ENCODE measurements at places on chromosomes 7 and 10.

- no peak for DNase-seq
These were observed 321.0 kb downstream of the C7orf25 start for GRCh38 chr7:42590771-42591310.

GRCh38 chr7:55469271-55469681 lies 103.0 kb downstream of the VOPP1 start:
- DNase-seq = no peak

- no peak for DNase-seq
These were observed 50.9 kb downstream of the TFAM start for GRCh38 chr10:58436071-58436470.

GRCh38 chr7:96547371-96547811 lies 162.3 kb downstream of the SEM1 start:
- DNase-seq = no peak

DNA sequence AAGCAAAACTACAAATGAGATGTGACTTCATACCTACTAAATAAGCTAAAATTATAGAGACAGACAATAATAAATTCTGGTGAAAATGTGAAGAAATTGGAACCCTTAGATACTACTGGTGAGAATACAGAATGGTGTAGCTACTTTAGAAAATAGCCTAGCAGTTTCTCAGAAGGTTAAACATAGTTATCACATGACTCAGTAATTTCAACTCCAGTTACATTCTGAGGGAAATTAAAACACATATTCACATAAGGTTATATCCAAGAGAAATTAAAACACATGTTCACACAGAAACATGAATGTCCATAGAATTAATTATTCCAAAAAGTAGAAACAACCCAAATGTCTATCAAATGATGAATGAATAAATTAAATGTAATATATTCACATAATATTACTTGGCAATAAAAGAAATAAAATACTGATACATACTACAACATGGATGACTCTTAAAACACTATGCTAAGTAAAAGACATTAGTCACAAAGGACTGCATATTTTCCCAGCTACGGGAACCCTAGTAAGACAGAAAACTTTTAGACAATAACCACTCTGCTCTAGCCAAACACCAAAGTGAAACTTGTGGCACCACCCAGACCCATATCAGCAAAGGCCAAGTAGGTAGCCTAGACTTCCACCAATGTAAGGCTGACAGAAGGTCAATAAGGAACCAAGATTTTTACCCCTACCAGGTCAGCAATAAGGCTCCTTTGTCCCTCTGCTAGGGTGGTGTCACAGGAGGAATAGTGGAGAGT lies 25.1 kb downstream of the SLC25A40 start:
- DNase-seq = no peak

All from NCI-H187 (cell line).